ENCODE measurements at places on chromosomes 5 and 9.

- DNase-seq: no peak
Measured at GRCh38 chr5:83482961-83483360, 11.4 kb downstream of the VCAN start.

GRCh38 chr9:107462691-107463090 is 26.9 kb downstream of the KLF4 start:
- no peak for DNase-seq

DNA sequence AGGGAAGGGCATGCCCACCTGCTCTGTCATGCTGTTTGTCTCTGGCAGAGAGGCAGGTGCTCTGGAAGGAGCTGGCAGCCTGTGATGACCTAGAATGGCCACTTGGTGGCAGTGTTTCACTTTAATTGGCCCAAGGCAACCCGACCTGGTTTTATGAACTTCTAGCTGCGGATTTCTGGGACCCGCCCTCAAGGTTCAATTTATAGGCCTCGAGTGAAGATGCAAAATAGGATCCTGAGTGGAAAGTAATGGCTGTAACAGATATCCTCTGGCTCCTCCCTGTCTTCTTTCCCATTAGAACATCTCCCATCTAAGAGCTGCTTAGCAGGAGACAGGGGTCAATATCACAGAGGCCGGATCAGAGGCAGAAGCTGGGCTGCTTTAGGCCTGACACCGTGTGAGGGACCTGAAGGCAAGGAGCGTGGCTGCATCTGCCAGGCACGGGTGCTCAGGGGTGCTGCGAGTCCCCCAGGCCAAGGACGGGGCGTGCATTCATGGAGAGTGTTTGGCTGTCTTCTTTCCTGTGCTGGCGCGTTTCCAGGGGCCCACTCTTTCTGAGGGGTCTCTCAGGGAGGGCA is 56.7 kb upstream of the SLC28A3 start:
- peak; percentile 71 for DNase-seq

- DNase-seq: peak; percentile 64
Measured at GRCh38 chr5:91313757-91314673, 69.1 kb downstream of the ARRDC3 start.

- DNase-seq: no peak
Measured at GRCh38 chr9:125176636-125177035, 13.0 kb downstream of the PPP6C start.

DNA sequence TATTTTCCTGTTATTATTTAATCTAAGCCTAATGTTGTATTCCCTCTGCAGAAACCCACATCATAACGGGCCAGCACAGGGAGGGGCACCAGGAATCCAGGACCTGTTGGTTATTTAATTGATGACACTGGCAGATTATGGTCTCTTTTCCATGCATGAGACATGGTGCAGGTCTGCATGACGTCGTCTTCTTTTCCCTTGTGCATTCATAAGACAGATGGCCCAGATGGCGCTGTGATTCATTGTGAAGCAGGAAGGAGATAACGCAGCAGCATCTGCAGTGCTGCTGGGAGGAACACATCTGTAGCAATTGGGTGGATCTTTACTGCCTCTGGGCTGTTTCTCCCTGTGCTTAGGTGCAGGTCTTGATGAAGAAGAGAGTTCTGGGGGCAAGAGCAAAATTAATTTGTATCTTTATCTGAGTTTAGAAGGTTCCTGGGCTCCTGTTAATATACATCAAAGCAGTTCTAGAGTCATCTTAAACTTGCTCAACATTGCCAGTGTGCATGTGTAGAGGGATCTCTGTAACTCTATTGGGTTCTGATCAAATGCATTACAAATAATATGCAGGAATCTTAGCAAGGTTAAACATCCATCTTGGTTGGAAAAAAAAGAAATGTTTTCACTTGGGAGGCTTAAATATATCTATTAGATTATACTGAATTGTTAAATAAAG is 176.1 kb downstream of the PCSK1 start:
- DNase-seq: peak; percentile 4

- no peak for DNase-seq
Measured at GRCh38 chr9:134515026-134515821, 126.4 kb upstream of the COL5A1 start.

- no peak for DNase-seq
Measured at GRCh38 chr5:15020736-15021135, 149.2 kb upstream of the ANKH start.

GRCh38 chr5:58048185-58048925 is 411.5 kb downstream of the PLK2 start:
- no peak for DNase-seq
